ENCODE measurements at places on chromosomes 13 and 19.

GRCh38 chr13:95368998-95369397 is 67.7 kb upstream of the ABCC4 start:
- DNase-seq, result no peak

DNA sequence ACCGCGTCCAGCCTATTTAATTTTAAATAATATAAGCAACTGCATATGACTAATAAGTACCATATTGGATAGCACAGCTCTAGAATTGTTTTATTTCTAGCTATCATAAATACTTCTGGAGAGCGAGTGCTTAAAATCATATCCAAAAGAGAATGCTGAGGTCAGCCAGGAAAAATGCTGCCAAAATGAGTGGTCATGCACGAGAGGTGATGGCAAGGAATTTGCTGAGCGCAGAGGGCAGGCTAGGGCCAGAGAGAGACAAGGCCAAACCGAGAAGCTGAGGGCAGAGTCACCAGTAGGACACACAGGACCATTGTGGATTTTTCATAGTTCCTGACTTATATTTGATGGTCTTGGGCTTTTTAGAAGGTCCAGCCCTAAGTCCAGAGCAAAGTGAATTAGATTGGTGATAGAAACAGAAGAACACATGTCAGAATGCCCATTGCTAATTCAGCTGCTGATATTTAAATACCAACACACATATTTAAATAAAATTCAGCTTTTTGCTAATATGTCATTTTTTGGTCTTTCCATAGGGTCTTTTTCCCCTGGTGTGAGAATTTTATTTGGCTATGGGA is 33.6 kb upstream of the UBL3 start:
- DNase-seq, result no peak

GRCh38 chr19:30053558-30053957 is 111.5 kb downstream of the URI1 start:
- no peak for DNase-seq

- DNase-seq, result no peak
Measured at GRCh38 chr19:51689751-51690453, 3.2 kb upstream of the SPACA6 start.

DNA sequence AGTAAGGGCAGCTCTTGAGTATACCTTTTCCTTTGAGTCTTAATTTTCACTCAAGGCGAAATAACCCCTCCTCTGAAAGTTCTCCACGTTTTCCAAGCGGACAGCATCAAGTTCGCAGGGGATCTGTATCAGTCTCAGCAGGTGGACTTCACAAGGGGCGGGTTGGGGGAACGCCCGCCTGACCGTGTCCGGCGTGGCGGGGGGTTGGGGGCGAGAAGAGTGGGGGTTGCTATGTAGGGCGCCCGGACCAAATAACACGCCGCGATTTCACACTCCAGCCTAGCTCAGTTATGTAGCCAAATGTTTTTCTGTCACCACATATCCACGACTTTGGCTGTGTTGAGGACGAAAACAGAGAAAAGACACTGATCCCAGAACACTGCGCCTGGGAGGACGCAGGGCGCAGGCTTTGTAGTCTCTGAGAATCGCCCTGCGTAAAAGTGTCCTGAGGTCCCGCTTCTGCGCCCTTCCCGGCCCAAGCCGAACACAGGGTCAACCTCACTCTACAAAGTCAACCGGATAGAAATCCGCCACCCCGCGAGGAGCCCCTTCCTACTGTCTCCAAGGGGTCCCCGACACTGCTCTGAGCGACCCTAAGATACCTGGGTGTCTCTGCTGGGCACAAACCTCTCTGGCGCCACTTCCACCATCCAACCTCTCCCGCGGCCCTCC is 524 bp downstream of the RUBCNL start:
- no peak for DNase-seq

- no peak for DNase-seq
Measured at GRCh38 chr13:96844616-96845015, 149.7 kb downstream of the OXGR1 start.

DNA sequence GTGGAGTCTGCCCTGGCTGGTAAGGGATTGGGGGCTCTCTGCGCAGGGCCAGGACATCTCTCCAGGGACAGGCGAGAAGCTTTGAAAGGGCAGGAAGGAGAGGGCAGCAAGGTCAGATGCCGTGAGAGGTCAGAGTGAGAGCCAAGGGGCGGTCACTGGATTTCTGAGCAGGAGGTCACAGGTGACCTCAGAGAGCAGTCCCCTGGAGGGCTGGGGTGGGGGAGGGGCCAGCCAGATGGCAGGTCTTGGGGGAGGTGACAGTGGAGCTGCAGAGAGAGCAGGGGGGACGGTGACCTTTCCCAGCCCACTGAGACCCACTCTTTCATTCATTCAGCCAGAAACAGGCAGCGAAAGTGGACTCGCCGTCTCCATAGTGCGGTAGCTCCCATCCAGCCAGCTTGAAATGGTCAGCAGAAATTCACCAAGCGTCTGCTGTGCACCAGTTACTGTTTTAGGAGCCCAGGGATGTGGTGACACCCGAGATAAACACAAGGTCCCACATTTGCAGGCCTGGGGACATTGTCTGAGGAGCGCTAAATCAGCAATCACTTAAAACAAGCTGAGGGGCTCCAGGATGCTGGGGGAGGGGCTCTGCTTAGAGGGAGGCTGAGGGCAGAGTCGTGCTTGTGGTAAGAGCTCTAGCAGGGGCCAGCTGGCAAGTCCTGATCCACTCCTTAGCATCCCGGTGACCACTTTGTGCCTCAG is 10.2 kb downstream of the CARM1 start:
- DNase-seq, result no peak

- DNase-seq, result no peak
Measured at GRCh38 chr19:6239401-6239844, 40.4 kb downstream of the MLLT1 start.

DNA sequence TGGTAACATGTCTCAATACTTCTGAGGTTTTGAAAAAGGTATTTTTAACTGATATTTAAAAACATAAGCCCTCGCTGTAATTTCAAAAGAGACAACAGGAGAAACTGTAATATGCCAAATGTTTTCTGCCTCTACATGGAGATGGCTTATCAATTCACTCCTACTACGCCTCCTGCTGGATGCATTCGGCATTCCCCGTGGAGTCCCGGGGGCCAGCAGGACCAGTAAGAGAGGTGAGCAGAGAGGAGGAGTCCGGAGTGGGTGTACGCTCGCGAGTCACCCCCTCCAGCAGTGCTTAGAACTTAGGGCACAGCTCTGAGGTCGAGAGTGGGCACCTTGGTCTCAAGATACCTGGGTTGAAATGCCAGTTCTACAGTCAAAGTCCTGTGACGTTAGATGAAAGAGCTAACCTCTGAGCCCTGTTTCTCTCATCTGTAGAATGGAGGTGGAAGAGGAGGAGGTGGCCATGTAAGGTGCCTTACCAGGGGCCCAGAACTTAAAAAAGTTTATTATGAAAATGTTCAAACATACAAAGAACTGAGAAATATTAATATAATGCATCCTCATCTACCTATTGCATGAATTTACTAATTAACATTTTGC is 110.2 kb downstream of the STK24 start:
- no peak for DNase-seq

GRCh38 chr19:39708594-39708993 is 4.3 kb downstream of the LGALS14 start:
- no peak for DNase-seq

DNA sequence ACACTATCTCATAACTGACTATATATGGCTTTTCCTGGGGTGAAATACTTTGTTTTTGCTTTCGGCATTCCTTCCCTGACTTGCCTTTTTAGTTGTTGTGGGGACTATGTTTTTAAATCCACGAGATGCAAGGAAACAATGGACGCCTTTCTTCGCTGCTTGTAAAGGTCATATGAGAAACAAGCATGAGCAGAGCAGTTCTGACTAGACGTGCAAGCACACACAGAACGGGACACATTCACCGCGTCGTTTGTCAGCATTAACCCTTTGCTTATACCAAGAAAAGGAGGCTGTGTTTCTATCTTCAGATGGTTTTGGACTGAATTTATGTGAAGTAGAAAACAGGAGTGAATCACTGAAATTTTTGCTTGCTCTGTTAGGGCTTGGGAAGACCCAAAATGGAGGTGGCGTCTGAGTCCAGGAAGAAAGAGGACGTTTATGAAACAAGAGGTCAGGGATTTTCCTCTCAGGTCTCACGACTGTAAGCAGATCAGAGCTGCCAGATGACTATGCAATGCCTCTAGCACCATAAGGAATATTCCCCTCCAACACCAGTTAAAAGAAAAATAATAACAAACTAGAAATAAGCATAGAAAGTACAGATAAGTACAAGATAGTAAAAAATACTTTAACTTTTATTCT is 358.9 kb downstream of the DLEU7 start:
- no peak for DNase-seq

All from CMK (cell line).